ENCODE measurements at places on chromosomes 13 and 19.

DNA sequence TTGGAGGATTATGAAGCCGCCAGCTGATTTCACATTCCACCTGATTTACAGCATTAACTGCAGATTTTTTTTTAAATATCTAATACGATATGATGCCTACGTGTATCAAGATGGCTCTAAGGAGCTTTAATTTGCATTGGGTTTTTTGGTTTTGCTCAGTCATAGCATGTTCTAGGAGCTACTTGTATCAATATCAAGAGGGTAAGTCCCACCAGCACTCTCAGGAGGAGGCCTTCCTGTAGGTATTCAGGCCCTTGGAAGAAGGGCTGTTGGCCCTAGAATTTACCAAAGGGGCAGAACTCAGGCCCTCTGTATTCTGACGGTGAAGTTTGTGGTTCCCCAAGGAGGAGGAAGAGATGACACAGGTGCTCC, 97.2 kb upstream of the IPO5 start:
- no peak for DNase-seq

- no peak for DNase-seq
Observed at GRCh38 chr19:459724-460511, 915 bp downstream of the SHC2 start.

GRCh38 chr13:24301434-24301833, 7.9 kb upstream of the C1QTNF9 start:
- DNase-seq = no peak

GRCh38 chr13:98921786-98922185, 56.1 kb downstream of the DOCK9 start:
- DNase-seq = no peak

DNA sequence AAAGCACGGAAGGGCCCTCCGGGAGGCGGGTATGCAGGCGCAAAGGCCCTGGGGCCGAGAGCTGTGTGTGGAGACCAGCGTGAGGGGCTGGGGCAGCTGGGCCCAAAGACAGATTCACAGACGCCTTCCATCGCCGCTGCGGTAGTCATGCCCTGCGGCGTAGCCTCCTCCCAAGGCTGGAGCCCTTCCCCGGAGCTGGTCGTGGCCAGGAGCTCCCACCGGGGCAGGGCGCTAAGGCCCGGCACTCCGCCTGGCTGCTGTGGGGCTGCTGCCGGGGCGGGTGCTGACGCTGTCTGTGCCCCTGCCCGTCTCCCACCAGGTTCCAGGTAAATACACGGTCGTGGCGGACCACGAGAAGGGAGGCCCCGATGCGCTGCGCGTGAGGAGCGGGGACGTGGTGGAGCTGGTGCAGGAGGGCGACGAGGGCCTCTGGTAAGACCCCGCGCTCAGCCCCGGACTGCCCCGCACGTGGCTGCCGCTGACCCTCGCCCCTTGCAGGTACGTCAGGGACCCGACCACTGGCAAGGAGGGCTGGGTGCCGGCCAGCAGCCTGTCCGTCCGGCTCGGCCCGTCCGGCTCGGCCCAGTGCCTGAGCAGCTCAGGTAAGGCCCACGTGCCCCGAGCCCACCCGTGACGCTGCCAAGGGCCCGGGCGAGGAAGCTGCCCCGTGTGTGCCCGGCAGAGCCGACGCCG, 9.4 kb upstream of the F7 start:
- DNase-seq = no peak

- DNase-seq = no peak
Observed at GRCh38 chr19:30688696-30689095, 316.5 kb downstream of the ZNF536 start.

GRCh38 chr19:4094761-4095487, 28.2 kb upstream of the ZBTB7A start:
- DNase-seq = no peak

DNA sequence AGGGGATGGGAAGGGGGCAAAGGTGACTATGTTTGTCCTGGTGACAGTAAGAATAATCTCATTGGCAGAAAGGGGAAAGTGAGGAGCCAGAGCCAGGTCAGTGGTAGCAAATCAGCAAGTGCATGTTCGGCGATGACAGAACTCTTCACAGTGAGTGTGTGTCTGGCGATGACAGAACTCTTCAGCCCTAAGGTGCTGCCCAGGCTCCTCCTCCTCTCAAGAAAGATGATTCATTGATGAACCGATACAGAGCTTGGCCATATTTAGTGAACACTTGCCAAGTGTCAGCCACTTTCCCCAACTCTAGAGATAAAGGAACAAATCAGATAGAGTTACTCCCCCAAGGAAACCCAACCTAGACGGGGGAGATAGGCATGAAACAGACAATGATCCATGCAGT, 199.3 kb upstream of the UBL3 start:
- no peak for DNase-seq

GRCh38 chr13:108268466-108269112, 929 bp upstream of the TNFSF13B start:
- no peak for DNase-seq

GRCh38 chr19:8567522-8568172, 9.6 kb downstream of the MYO1F start:
- DNase-seq = no peak

DNA sequence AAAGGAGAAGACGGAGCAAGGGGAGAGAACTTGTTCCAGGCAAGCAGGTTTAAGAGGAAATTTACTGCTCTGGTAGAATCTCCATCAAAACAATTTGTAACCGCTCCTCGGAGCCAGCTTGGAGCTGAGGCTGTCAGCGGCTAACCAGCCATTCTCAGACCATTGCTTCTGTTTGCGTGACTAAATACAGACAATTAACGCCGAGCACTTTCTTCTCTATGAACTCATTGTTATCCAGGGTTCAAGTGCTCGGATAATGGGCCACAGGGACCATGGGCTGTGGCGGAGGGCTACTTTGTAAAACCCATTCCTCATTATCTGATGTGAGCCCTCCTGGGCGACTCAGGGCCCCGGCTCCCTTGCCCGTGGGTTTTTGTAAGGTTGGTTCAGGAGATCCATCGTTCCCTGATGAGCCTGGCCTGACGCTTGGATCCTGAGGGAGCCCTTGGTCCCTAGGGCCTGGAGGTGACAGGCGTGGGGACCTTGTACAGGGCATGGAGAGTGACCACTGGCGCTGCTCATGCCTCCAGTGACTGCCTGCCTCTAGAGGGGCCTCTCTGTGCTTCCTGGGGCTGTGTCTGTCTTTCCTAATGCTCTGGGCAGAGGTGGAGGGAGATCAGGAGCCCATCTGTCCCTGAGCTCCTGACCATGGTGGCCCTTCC, 61.5 kb upstream of the ZNF536 start:
- no peak for DNase-seq

GRCh38 chr13:96795670-96796069, 198.6 kb downstream of the OXGR1 start:
- no peak for DNase-seq

GRCh38 chr13:28459911-28460310, 35.0 kb downstream of the FLT1 start:
- DNase-seq = no peak

DNA sequence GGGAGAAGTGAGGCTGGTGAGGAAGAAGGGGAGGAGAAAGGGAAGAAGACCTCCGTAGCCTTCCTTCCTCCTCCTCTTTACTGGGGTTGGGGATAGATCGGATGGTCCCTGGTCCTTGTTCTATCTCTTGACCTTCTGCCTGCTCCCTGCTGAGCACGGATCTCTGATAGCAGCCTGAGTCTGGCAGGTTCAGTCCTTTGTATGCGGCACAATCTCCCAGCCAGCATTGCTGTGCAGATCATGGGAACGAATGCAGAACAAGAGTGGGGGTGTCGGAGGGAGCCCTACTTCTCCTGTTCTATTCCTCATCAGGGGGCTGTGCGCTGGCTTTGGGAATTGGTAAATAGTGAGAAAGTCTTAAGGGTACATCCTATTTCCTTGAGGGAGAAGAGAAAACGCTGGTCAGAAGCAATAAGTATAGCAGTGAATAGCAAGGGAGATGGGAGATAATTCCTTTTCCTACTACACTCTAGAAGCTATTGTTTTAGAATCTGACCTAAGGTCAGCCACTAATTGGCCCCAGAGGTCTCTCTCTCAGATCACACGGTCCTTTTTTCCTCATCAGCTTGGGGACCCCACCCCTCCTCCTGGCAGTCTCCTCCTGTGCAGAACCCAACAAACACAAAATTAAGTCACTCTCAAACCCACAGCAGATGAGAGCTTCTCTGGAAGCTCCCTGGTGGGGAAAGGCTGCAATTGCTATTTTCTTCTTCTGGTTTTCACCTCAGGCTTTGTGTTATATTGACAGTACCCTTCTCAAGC, 41.0 kb downstream of the KL start:
- no peak for DNase-seq

- DNase-seq = no peak
Observed at GRCh38 chr13:89363144-89363543, 1692.0 kb downstream of the SLITRK5 start.

GRCh38 chr13:45225370-45225769, 24.5 kb upstream of the KCTD4 start:
- no peak for DNase-seq

- DNase-seq = no peak
Observed at GRCh38 chr19:12482509-12482886, 2.1 kb downstream of the ZNF709 start.
